ENCODE measurements at places on chromosomes 13 and 19.

DNA sequence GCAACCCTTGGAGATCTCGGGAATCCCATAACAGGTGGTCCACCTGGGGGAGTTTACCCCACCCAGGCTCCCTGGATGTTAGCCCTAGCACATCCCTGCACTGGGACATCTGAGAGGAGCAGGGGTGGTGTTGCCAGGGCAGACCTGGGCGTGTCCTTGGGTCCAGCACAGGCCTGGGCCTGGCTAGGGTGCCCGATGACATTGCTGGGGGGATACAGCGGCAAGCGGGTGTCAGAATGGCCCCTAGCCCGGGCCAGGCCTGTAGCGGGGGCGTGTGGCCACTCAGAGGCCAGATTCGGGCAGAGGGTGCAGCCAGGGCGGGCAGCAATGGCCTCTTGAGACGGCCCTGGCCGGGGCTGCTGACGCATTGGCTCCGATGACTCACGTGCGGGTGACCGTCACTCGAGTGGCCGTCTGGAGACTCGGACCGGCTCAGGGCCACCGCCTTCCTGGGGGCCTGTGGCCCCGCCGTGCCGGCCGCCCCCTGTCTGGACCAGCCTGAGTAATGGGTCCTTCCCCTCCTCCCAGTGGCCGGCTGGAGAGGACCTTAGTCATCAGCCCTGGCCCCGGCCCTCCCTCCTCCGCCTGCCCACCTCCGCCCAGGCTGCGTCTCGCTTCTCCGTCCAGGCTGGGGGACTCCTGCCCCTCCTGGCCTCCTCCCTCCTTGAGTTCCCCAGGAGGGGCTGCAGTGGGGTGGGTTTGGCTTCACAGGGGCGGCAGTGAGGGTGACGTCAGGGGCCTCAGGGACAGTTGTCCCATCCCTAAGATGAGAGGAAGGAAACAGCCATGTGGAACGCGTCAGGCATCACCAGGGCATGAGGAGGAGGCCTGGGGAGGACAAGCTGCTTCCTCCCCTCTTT lies 23.2 kb upstream of the CRTC1 start:
- DNase-seq, result peak; percentile 85

DNA sequence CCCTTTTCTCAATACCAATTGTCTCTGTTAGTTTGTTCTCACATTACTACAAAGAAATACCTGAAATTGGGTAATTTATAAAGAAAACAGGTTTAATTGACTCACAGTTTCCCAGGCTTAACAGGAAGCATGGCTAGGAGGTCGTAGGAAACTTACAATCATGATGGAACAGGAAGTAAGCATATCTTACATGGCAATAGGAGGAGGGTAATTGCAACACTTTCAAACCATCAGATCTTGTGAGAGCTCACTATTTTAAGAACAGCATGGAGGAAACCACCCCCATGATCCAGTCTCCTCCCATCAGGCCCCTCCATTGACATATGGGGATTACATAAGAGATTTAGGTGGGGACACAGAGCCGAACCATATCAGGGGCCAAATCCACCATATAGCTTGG lies 1210.1 kb upstream of the SPRY2 start:
- DNase-seq, result no peak

DNA sequence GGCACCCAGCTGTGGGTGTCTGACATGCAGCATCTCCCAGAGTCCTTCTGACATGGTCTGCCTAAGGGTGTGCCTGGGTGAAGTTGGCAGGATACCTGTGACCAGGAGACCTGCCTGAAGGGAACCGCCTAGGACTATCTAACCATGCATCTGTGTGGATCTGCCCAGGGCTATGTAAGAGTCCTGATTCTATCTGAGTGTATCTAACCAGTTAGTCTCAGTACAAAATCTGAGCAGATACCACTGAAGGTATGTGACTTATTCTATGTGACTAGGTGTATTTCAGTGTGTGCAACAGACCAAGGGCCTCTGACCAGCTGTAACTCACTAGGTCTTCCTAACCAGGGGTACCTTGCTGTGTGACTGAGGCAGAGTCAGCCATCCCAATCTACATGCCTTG lies 28.2 kb upstream of the FBL start:
- DNase-seq, result no peak

DNA sequence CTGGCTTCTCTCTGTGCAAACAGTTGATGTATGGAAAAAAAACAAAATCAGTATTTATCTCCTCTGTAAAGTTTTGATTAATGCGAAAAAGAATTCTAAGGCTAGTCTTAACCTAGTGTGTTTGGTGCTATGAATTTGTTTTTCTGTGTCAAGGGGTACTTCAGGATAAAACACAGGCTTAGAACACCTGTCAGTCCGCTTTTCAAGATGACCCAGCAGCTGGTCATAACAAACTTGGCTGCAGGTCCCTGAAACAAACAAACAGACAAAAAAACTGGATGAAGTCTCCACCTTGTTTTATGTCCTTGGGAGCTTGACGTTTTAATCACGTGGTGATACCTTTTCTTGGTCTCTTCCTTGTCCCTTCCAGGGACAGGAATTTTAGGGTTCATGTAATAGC lies 689.3 kb downstream of the UQCRFS1 start:
- DNase-seq, result no peak

DNA sequence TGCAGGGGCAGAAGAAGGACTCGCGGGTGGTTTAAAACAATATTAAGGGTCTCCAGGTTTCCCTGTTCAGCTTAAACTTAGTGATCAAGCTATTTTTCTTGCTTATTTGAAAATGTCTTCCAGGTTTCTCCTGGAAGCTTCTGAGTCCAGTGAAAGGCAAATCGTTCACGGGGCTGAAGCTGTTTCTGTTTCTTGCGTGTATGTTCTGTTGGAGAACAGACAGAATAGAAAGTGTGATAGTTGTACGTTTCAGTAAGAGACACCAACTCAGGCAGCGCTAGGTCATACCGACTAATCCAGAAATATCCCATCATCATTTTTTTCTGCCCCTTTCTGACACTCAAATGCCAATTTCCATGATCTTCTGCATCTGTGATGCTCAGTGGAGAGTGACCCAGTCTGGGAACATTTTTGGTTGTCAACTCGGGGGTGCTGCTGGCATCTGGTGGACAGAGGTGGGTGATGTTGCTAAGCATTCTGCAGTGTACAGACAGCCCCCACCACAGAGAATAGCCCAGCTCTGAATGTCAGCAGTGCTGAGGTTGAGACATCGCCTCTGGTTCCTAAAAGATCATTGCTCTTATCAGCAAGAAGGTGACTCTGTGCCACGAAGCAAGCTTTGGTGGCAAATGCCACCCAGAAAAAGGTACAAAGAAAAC lies 4.3 kb downstream of the KLF2 start:
- DNase-seq, result no peak

- DNase-seq, result no peak
These were observed 775.5 kb upstream of the GPC6 start for GRCh38 chr13:92451060-92451459.

GRCh38 chr19:38047641-38048040 lies 140.6 kb downstream of the SIPA1L3 start:
- no peak for DNase-seq

DNA sequence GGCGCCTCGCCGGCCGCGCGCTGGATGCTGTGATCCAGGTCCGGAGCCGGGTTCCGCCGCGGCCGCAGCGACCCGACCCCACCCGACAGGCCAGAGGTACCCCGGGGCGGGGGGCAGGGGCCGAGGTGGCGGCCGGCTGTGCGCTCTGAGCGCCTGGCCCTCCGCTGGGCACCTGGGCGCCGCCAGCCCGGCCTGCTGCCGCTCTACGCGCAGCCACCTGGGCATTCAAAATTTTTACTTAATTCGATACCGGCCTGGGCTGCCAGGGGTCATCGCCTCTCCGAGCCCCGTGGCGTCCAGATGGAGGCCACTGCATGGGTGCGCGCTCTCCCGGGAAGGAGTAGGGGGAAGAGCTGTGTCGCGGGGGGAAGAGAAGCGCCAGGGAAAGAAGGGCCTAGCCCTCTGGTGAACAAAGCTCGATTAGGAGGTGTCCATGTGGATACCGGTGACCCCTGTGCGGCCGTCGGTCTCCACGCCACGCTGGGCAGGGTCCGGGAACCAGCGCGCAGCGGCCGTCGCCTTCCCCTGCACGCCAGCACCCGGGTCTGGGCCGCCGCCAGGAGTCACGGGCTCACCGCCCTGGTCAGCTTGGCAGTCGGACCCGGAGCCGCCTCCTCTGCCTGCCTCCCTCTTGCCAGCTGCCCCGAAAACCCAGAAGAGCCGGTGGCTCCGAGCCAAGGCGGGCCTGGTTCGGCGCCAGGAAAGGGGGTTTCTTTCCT lies 666 bp downstream of the BIVM start:
- no peak for DNase-seq

- no peak for DNase-seq
These were observed 102.0 kb downstream of the ERCC5 start for GRCh38 chr13:102947745-102948405.

GRCh38 chr13:42777467-42777866 lies 3.9 kb upstream of the FAM216B start:
- no peak for DNase-seq

GRCh38 chr19:38190061-38190460 lies 34.0 kb downstream of the DPF1 start:
- DNase-seq, result no peak

DNA sequence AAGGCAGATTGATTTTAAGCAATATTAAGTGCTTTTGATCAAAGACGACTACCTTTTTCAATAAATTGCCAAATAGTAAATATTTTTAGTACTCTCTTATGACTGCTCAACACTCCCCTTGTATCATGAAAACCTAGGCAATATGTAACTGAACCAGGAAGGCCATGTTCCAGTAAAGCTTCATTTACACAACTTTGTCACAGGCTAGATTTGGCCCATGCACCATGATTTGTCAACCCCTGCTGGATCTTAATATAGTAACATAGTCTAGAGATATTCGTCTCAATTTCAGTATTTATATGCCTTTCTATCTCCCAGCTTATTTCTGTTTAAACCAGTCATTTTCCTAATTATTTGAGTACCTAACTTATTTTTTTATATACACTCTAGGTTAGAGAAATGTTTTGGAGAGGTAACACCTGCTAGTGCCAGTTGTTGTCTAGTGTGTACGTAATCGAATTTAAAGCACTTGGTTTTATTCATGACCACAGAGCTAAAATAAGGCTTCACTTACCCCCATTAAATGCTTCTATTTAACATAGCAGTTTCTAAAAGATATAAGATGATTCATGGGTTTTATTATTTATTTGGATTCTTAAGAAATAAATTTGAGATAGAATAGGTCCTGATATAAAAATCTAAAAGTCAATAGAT lies 21.0 kb downstream of the TPP2 start:
- no peak for DNase-seq

DNA sequence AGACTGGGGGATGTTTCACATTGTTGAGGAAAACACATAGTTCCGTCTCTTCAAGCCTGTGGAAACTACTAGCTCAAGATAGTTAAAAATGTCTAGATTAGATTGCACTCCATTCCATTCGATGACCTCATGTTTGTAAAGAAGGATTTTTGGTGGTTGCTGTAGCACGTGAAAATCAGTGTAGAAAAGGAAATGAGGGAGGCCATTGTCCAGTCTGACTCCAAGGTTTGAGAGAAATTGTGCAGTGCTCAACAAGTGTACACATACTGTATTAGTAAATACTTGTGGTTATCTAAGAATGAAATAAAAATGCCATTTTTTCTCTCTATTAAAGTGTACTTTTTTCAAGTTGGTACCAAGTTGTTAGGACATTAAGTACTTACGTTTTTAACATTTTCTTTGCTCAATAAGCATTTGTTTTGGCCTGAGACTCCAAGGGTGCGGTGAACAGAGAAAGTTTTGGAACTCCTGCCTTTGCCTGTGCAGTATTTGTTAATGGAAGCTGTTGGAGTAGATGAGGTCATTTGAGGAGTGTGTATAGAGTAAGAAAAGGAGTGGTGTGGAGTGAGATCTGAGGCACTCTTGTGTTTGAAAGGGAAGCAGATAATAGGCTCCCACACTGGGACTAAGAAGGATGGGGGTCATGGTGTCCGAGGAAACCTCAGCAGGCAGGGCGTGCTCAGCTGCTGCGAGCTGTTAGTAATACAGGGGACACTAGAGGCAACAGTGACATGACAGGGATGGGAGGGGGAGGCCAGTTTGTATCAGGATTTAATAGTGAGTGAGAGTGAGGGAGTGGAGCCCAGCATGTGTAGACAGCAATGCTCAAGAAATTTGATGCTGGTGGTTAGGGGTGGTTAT lies 4.4 kb downstream of the WASF3 start:
- no peak for DNase-seq

DNA sequence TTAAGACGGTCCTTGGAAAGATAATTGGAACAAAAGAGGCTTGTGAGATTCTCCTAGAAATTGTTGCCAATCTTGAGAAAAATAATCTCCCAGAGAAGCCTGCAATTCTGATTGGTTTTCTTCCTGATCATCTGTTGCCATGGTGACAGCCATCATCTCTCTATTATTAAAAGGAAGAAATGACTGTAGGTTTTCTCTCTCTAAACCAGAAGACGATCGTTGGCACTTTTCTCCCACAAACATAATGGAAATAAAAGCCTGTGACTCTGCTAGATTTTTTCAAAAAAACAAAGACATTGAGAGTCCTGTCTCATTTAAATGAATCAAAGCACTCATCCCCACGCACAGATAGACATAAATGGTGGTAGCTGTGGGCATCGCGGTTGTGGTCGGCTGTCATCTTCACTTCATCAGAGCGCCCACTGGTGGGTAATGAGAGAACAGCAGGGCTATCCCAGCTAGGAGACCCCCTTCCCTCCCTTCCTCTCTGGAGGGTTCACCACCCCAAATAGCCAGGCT lies 21.7 kb upstream of the CALM3 start:
- no peak for DNase-seq

DNA sequence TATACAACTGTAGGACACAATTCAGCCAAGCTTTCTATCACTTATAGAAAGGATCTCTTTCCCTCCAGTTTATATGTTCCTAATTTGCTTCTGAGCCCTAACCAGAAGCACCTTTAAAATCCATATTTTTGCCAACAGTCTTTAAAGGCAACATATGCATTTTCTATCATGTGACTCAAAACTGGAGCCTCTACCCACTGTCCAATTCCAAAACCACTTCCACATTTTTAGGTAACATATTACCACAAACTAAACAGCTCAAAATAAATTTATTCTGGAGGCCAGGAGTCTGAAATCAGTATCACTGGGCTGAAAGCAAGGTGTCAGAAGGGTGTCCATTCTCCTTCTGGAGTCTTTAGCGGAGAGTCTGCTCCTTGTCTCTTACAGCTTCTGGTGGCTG lies 15.9 kb upstream of the EFNB2 start:
- DNase-seq, result no peak

- no peak for DNase-seq
These were observed 63.7 kb downstream of the CRYL1 start for GRCh38 chr13:20461860-20462532.

DNA sequence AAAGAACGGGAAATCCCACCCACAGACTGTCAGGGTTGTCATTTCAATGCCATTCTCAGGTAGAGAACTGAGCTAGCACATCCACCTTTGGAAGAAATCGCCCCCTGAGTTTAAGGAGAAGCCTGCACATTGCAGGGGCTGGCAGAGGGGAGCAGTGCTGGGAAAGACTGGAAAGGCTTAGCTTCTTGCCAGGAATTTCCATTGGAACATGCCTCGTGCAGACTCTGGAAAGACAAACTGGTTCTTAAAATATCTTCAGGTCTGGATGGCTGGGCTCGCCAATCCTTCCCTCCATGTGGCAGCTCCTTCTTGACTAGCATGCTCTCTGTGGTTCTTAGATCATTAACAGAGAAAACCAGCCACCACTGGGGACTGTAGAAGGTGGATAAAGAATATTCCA lies 414.1 kb downstream of the TSHZ3 start:
- DNase-seq, result no peak

GRCh38 chr19:14473073-14473977 lies 1.8 kb downstream of the PTGER1 start:
- DNase-seq, result no peak

Data from RCC 7860 (cell line).